ENCODE measurements at places on chromosomes 7 and 10. TPM values are rescaled to one million over a fixed set of nuclear protein-coding genes. Genes with fewer than 3 reads are reported as not detected.

GRCh38 chr7:146956853-146957252 is 840.3 kb downstream of the CNTNAP2 start:
- no peak for DNase-seq

- DNase-seq, result no peak
Observed at GRCh38 chr10:19749185-19749729, 67.0 kb upstream of the PLXDC2 start.

DNA sequence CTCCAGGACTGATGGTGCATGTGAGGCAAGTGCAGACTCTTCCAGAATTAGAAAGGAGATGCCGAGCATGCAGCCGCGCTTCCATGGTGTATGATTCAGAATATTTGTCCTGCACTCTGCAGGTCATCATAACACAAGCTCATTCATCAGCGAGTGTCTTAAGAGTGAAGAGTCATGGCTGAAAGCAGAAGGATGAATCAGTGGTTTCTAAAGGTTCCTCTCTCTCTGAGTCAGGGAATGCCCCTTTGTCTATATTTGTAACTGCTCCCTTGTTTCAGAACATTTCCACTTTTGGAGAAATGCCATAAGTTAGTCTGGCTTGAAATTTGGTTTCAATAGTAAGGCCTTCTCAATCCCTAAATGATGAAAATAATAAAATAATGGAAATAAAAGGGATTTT is 52.3 kb downstream of the HECW1 start:
- DNase-seq, result no peak

GRCh38 chr10:16520900-16521299 is 779 bp downstream of the C1QL3 start:
- DNase-seq, result peak; percentile 19

GRCh38 chr7:143256932-143257331 is 6.3 kb upstream of the GSTK1 start:
- no peak for DNase-seq

DNA sequence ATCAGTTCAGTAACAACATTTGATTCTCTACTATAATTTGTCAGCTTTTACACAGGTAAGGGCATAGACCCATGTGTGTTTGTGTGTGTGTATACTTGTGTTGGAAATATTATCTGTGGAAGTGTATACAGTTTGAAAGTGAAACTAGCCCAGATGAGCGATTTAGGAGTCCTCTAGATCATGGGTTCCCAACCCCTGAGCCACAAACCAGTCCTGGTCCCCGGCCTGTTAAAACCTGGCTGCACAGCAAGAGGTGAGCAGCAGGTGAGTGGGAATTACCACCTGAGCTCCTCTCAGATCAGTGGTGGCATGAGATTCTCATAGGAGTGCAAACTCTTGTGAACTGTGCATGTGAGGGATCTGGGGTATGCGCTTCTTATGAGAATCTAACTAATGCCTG is 1221.5 kb upstream of the SORCS1 start:
- DNase-seq, result no peak

DNA sequence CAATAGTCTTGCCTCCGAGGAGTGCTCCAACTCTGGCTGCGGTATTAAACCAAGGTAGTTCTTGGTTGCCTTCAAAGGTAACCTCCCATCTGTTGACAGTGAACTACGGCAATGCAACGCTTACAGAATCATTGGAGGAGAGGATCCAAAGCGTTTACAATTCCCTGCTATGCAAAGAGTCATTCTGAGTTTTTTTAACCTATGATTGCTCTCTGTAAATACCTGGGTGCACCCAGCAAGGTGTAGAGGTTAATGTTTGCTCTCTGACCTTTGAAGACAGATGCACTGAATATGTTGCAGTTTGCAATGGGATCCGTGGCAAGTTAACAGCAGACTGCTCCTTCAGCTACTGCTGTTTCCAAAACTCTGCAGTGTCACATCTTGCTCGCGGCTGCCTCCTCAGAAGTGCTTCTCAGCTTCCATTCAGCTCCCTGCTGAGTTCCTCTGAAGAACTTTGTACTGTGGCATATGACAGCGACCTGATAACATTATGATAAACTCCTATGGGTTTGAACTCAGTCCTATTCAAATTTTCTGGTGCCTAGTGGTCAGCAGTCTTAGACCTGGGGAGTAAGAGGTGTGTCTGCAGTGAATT is 29.0 kb downstream of the KIAA1217 start:
- no peak for DNase-seq

DNA sequence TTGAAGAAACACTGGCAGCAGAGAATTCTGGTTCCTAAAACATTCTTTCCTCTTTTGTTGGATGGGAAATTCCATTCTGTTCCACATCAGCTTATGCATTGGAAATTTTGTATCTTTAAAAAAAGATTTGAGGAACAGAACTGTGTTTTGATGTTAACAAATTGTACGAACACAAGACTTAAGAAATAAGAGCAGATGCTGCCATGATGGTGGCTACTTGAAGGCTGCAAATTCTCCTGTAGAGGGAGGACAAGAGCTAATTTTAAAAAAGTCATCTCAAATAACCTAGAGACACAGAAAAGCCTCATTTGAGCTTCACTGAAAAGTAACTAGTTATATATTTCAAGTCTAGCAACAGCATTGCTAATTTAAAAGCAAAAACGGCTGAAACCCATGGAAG is 29.8 kb downstream of the NDUFB2 start:
- DNase-seq, result no peak

GRCh38 chr7:106216923-106217542 is 67.8 kb downstream of the NAMPT start:
- DNase-seq, result no peak

DNA sequence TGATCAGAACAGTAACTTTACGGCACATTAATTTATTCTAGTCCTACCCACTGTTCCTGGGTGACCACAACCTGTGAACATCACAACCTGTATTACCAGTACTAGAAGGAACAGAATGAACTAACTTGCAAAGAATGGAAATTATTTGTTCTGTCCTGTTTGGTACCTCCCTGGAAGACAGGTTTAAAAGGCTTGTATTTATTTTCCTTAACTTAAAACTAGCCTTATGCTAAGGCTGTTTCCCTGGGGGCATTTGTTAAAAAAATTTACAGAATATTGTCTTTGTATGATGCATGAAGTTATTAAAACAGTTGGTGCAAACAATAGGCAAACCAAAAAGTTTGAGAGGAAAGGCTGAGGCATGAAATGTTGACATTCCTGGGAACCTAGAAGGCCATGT is 132.7 kb downstream of the DNAJC1 start:
- DNase-seq, result no peak

GRCh38 chr10:114458955-114459354 is 54.7 kb upstream of the AFAP1L2 start:
- DNase-seq, result no peak

DNA sequence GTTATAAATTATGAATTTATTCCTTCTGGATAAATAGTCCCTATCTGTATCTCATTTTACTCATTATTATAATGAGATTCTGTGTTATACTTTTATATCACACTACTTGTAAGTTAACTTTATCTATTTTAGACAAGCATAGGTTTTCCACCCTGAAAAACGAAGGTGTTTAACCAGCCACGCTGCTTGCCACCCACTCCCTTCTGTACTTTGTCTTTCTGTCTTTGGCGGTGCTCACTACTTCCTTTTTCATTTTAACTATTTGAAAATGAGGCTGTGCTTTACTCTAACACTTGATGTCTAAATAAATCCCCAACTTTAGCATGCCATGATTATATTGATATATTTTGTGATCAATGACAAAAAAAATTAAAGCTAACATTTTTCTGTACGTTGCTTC is 952.9 kb downstream of the DNAJB9 start:
- DNase-seq, result no peak

- DNase-seq, result no peak
Observed at GRCh38 chr7:30212701-30213111, 71.7 kb upstream of the ZNRF2 start.

The CFAP58 gene
- total RNA-seq, result 0.29 TPM
